ENCODE measurements at places on chromosomes 11 and 22.

DNA sequence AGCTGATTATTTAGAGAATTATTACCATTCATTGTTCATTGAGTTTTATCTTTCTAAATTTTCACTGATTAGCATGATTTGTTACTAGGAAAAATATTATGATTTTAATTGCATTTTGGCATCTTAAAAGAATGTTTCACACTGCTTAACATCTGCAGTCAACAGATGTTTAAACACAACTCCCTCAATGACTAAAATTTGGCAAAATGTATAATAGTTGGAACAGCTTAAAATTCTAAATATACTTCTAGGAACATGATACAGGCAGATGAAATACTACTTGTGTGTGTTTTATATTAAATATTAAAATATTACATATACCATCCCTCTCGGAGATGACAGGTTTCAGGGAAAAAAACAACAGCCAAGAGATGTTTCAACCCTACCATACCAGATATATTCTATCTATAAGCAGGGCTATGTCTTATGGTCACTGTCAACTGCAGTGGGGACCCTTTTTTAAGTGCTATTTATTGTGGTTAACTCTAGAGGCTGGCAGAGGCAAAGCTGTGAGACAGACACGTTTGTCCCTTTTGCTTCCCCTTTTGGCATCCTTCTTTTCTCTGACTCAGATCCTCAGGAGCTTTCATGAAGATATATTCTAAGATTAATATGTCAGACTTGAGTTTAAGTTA is 81.9 kb downstream of the BDNF start:
- no peak overlapping the region for H3K27ac ChIP-seq
- H3K36me3 ChIP-seq: no peaks in the 10 kb centered on the region
- H3K27me3 ChIP-seq: no peaks in the 10 kb centered on the region
- no peaks in the 10 kb centered on the region for H3K4me1 ChIP-seq

DNA sequence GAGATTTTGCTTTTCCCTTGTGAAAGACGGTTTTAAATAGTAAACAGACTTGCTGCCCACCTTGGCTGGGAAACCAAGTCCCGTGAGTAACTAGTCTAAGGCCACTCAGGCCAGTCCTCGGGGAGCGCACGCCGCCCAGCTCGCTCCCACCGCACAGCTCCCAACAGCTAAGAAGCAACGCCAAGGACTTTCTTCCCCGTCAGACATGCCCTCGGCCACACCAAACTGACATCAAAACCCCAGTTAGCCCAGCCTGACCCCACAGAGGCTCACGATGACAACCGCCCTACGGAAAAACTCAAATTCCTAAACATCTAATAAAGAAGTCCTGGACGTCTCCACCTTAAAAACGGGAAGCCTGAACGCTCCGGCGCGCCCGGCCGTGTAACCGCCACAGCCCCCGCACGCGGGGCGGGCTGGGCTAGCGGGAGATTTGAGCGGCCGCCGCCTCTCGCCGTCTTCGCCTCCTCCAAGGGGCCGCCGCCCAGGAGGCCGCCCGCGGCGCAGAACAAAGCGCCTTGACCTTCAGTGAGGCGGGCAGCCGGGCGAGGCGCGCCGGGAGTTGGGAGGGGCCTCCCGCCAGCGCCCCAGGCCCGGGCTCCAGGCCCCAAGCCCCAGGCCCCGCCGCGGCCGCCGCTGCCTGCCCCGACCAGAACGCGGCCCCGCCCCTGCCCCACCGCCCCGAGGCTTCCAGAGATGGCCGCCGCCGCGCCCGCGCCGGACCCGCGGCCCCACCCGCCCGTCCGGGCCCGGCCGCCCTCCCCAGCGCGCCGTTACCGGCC is 486 bp downstream of the NAP1L4 start:
- H3K27ac ChIP-seq: peak overlapping the region; percentile 99
- no peak for DNase-seq
- H3K27me3 ChIP-seq: no peaks in the 10 kb centered on the region
- H3K36me3 ChIP-seq: peaks cover 12% of the 10 kb centered on the region

- peak; percentile 2 for DNase-seq
- no peak overlapping the region for H3K27ac ChIP-seq
- no peaks in the 10 kb centered on the region for H3K27me3 ChIP-seq
- H3K4me1 ChIP-seq: peaks cover 4% of the 10 kb centered on the region
Measured at GRCh38 chr11:122399375-122399774, 256.1 kb upstream of the UBASH3B start.

- peaks cover 10% of the 10 kb centered on the region for H3K4me1 ChIP-seq
- no peak for DNase-seq
- H3K4me3 ChIP-seq: peak overlapping the region; percentile 16
- H3K27me3 ChIP-seq: no peaks in the 10 kb centered on the region
- H3K27ac ChIP-seq: no peak overlapping the region
- peaks cover 21% of the 10 kb centered on the region for H3K36me3 ChIP-seq
Measured at GRCh38 chr11:108895579-108896480, 231.0 kb downstream of the DDX10 start.

Data from stimulated activated naive B cell treated with anti-CD40 and anti-IgM and Interleukin-4, amounts not matched to agents 10 μg/mL and 1 μg/mL and 100 μg/mL, for 72 hours (primary cell).